ENCODE measurements at places on chromosomes 4 and X.

GRCh38 chr4:2732526-2732925 lies 23.6 kb downstream of the TNIP2 start:
- no peak for DNase-seq

DNA sequence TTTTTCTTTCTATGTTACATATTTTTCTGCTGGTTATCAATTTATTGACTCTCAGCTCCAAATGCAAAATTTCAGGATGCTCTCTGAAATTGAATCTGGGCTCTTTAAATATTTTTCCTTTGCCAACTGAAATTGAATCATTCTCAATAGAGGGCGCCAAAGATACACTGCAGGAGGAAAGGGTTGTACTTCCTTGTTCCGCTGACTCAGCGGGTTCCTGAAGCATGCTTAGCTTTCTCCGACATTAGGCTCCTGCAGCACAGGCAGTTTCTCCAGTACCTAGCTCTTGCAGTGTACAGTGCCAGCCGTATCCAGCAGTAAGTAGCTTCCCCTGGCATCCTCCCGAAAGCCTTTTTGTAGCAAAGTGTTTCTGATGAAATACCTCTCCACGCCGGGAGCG lies 28.8 kb upstream of the CFAP47 start:
- DNase-seq: no peak

- no peak for DNase-seq
These were observed 116.6 kb upstream of the DIAPH2 start for GRCh38 chrX:96568071-96568470.

GRCh38 chrX:46642145-46642544 lies 68.6 kb downstream of the CHST7 start:
- DNase-seq: no peak
